ENCODE measurements at places on chromosomes 2 and 18.

- DNase-seq, result no peak
Observed at GRCh38 chr2:234451852-234452625, 44.8 kb downstream of the ARL4C start.

DNA sequence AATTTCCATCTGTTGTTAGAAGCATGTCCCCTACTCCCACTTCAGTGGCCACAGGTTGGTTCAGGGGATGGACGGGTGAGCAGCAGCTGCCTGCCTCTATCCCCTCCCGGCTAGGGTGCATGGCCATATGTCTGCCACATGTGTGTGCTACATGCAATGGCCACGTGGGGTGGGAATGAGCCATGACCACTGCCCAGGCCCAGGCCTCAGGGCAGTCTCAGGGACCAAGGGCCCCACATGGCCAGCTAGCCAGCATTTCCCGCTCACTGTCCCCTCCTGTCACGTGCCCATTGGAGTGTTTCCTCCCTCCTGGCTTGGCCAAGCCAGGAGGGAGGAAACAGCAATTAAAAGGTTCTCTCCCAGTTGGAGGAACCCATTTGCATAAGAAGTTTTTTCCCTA is 117.1 kb downstream of the KCNS3 start:
- no peak for DNase-seq

DNA sequence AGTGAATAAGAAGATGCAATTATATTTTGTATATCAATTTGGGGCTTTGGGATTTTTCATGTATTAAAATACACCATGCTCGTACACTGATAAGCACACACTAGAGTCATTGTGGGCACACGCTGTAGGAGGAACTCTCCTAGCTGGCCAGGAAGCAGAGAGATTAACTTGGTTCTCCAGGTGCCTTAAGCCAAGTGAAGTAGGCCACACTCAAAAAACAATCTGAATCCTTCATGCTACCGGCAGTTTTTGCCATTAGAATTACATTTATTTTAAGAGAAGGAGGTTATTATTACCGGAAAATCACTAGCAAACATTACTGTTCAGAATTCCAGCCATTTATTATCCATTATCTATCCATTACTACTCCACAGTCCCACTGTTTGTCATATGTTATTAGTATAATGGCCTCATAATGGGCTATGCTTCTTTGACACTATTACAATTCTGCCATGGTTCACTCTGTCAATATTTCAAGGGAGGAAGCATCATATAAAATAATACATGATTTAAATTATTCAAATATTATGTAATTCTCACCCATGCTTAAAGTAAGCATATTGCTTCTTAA is 214.4 kb downstream of the L3MBTL4 start:
- no peak for DNase-seq

DNA sequence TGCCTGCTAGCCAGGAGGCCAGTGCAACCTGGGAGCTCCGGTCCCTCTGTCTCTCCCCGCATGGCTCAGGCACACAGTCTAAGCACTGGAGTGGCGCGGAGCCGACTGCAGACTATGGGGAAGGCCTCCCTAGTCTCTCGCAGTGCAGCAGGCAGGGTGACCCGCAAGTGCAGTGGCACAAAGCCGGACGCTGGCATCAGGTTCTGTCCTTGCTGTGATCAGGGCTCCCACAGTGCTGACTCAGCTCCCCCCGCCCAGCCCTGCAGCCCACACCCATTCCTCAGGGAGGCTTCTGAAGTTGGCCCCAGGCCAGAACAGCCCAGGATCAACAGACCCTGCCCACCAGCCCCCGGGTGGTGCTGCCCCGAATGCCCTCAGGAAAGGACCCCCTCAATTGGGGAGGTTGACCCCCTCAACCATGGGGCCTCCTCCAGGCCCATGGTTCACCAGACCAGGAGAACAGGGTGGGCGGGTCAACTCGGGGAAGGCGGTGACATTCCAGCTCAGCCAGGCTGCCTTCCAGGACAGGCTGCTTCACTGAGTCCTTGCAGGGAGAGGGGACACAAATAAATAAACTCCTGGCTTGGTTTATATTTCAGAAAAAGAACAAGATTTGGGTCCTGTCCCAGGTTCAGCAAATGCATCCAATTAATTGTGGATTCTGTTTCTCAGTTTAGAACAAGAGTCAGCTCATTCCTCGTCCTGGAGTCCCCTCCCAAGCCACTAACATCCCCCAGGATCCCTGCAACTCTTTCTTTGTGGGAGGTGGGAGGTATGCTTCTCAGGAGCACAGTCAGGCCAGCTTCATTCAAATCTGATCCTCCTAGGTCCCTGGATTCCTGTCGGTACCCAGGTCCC is 12.2 kb downstream of the BIN1 start:
- no peak for DNase-seq

- DNase-seq, result no peak
Observed at GRCh38 chr2:185644828-185645227, 93.8 kb upstream of the FSIP2 start.

DNA sequence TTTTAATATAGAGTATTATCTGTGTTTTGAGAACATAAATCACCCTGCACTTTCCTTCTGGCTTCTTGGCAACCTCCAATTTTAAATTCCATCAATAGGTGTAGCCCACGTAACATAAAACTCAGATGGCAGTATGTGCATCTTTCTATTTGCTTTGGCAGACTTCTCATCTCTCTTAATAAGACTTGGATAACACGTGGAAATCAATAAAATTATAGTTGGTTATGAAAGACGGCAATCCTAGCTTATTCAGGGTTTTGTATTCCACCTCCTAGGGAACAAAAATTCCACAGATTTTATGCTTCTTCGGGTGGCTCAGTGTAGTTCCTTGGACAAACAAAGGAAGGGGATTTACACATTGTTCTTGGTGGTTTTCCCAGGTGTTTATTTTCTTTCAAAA is 299.3 kb downstream of the RND3 start:
- DNase-seq, result no peak

GRCh38 chr2:234879671-234880455 is 72.0 kb upstream of the SH3BP4 start:
- DNase-seq, result no peak

DNA sequence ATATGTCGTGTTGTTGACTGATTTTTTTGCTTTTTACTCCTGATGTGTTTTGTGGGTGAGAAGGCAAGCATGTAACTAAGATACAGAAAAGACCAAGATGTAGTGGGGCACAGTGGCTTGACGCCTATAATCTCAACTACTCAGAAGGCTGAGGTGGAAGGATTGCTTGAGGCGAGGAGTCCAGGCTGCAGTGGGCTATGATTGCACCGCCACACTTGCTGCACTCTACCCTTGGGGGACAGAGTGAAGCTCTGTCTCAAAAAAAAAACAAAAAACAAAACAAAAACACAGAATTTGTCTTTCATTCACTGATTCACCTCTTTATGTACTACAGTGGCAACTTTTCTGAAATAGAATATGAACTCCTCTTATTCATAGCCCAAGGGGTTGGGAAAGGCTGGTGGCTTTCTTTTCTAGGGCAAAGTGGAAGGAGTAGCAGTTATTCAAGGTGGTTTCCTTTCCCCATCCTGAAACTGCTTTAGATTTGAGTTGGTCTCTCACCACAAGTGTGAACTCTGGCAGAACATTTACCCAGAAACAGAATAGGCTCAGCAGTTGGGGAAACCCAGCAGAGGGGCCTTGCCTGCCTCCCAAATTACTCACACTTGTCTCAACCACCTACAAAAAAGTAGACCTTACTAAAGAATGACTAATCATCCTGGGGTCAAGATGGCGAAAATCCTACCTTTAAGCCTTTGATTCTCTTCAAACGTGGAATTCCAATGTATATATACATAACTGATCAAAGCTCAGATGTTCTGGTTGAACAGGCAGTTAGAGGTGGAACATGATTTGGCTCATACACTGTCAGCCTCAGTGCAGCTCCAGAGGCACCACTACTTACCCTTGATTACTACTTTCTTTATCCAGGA is 6.5 kb downstream of the TANK start:
- DNase-seq, result no peak

- DNase-seq, result peak; percentile 57
Observed at GRCh38 chr2:25341753-25342371, at the start of gene DNMT3A. Gene DNMT3A, minus strand, starts transcription at chr2:25341925. Its CDS starts 27,941 bp downstream, at chr2:25313984.

DNA sequence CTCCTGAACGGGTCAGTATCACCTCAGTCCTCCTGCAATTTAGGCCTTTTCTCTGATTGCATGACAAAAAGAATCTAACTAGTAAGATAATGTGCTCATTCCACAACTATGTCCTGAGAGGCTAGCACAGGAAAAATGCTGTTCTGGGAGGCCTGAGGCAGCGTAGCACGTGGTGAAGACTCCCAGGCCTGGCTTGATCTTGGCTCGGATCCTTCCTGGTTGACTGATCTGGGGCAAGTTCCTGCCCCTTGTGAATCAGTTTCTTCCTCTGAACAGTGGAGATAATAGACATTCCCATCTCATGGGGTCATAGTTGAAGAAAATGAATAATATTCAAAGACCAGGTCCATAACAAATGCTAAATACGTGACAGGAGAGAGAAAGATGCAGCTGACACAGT is 12.3 kb downstream of the FBLN7 start:
- no peak for DNase-seq

GRCh38 chr2:30325600-30326328 is 94.4 kb downstream of the LBH start:
- DNase-seq, result no peak

DNA sequence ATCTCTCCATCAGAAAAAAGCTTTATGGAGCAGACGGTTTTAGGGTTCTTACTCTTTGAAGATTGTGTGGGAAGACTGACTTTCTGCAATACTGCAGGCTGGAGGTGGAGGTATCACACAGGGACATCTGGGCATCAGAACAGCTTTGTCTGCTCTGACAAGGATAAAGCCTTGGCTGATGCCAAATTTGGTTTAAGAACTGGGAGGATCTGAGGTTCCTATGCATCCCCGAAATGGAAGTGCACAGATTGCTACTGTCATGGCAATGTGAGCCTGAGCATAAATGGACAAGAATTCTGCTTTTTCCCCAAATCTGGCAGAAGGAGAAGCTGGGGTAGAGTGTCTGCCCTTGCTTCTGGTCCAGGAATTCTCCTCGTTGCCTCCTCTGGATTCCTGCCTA is 424.3 kb downstream of the SLC4A3 start:
- DNase-seq, result no peak

DNA sequence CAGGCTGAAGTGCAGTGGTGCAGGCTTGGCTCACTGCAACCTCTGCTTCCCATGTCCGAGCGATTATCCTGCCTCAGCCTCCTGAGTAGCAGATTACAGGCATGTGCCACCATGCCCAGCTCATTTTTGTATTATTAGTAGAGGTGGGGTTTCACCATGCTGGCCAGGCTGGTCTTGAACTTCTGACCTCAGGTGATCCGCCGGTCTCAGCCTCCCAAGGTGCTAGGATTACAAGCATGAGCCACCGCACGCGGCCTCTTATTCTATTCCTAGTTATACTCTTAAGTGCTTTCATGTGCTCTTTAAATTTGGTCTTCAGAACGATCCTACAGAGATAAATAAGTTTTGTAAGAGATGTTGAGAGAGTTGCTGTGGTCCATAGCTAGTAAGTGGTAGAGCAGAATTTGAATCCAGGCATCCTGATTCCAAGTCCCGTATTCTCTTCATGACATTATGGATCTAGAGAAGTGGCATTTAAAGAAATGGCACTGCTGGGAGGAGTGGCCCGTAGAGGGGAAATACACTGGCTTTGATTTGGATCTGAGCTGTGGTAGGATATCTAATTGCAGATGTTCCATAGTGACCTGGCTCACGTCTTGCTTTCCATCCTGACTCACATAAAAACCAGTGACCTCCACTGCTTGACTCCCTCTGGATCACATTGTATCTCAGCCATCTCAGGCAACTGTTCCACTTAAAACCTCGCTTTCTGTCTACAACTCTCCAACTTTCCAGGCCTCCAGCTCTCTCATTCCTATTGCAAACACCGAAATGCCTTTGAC is 22.8 kb upstream of the ME2 start:
- no peak for DNase-seq

- DNase-seq, result no peak
Observed at GRCh38 chr2:22086726-22087125, 963.0 kb downstream of the TDRD15 start.

DNA sequence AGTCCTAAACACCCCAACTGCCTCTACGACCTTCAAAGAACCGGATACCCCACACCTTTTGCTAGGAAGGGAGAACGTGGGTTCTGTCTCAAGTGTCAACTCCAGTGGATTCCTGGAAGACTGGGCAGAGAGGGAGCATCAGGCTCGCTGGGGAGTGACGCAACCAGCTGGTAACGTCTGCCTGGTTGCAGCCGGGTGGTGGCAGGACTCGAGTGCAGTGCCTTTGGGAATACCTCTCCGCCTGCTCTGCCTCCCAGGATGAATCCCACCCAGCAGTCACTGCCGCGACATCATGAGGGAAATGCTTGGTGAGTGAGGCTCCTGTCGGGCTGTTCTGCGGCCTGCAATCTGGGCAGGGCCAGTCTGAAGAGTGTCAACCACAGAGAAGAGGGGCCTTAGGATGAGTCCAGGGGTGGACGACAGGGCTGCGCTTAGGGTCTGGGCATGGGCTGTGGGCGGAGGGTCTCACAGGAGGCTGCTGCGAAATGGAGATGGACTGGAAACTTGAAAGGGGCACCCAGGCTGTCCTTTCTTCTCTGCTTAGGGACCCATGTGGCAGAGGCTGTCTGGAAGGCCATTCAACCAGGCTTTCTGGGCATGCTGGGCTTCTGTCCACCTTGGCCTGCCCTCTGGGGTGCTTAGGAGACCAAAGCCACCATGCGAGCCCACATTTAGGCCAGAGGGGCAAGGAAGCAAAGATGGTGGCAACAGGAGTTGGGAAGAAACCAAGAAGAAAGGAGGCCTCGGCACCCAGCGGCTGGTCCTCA is 12.9 kb downstream of the GPR17 start:
- DNase-seq, result no peak

DNA sequence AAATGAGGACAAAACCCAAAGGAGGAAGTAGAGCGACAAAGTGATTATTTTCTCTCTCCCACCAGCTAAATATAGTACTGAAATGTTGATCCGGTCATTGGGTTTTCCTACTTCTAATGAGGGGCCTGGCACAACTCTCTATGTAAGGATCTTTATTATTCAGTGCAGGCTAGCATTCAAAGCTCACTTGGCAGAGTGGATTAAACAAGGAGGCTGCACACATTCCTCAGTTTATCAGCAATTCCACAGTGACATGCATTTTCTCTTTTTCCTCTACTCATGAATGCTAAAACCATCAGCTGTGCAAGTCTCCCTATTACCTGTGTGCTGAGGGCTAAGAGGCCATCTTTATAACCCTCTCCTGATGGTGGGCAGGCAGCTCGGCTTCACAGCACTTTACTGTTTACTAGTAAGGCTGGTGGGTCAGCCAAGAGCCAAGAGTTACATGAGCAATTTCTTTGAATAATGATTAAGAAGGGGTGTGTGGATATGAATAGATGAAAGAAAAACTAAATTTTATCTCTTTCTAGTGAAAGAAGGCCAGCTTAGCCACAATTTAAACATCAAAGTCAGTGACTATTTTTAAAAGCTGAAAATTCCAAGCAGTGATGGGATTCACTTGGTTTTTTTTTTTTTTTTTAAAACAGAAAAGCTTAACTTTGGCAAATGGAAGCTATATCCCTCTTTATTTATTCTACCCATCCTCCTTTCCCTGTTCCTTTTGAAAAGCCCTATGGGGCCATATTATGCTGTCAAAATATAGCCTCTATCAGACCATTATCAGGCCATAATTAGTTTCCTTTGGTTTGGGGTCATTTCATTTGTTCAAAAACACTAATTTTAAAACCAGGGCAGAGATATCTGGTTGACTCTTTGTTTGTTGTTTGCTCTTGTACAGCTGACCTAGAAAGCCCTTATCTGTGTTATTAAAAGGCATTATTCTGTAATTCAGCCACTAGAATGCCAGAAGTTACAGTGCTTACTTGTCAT is 111.0 kb downstream of the RBM43 start:
- DNase-seq, result no peak

All from stimulated activated CD4-positive, alpha-beta T cell treated with anti-CD3 and anti-CD28 coated beads, Interleukin-15, amount 100 ng/mL, for 1 hour (primary cell).